ENCODE measurements at places on chromosomes 12 and 14. TPM values are rescaled to one million over a fixed set of nuclear protein-coding genes. Genes with fewer than 3 reads are reported as not detected.

- no peak overlapping the region for H3K4me3 ChIP-seq
- H3K27me3 ChIP-seq, result no peaks in the 10 kb centered on the region
- DNase-seq, result no peak
- H3K36me3 ChIP-seq, result no peaks in the 10 kb centered on the region
- H3K4me1 ChIP-seq, result no peaks in the 10 kb centered on the region
Measured at GRCh38 chr12:79680051-79680450, 10.7 kb downstream of the PAWR start.

The GPRC5D gene
- polyA plus RNA-seq, result not detected

DNA sequence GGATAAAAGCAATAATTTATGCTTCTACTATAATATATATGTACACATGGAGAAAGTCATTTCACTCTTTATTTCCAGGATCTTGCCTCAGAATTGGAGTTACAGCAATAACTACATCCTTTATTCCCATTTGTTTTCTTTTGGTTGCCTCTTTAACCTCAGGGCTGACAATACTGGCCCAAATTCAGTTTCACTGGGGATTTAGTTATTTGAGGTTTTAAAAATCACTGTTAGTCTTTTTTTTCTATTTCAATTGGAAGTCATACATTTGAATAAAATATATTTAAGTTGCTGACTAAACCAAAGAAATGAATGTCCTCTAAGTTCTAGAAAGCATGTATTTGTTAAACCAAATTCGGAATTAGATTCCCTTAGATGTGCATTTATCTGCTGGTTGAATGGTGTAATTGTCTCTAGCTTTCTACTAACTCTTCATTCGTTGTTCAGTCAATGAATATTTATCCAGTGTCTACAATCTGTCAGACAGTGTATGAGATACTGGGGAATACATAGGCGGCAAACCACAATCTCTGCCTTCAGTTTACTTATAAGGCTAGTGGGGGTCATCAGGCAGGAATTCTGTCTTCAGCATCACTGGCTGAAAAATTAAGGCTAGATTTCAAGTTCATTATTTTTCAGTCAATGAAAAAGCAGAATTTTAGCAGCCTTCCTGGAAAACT, 190.8 kb upstream of the ARHGAP5 start:
- no peak overlapping the region for H3K4me3 ChIP-seq
- H3K4me1 ChIP-seq, result peaks cover 4% of the 10 kb centered on the region
- H3K27ac ChIP-seq, result no peak overlapping the region
- peaks cover 5% of the 10 kb centered on the region for H3K27me3 ChIP-seq
- DNase-seq, result no peak
- H3K36me3 ChIP-seq, result no peaks in the 10 kb centered on the region

- no peaks in the 10 kb centered on the region for H3K27me3 ChIP-seq
- H3K4me3 ChIP-seq, result no peak overlapping the region
- no peak for DNase-seq
- no peaks in the 10 kb centered on the region for H3K36me3 ChIP-seq
Measured at GRCh38 chr12:97616946-97617345, 154.3 kb downstream of the RMST start.

GRCh38 chr12:127685491-127685890, 581.5 kb upstream of the TMEM132C start:
- no peaks in the 10 kb centered on the region for H3K27me3 ChIP-seq
- no peaks in the 10 kb centered on the region for H3K36me3 ChIP-seq
- no peak for DNase-seq

The OR4M1 gene
- not detected for polyA plus RNA-seq

The TDRD9 gene
- polyA plus RNA-seq, result not detected

GRCh38 chr14:69366069-69366468, 32.0 kb downstream of the ERH start:
- no peaks in the 10 kb centered on the region for H3K27me3 ChIP-seq
- H3K4me3 ChIP-seq, result no peak overlapping the region
- no peak overlapping the region for H3K27ac ChIP-seq
- H3K4me1 ChIP-seq, result no peaks in the 10 kb centered on the region
- H3K36me3 ChIP-seq, result no peaks in the 10 kb centered on the region
- no peak for DNase-seq

Data from SK-N-SH (cell line).